ENCODE measurements at places on chromosomes 2 and 18.

- DNase-seq = no peak
Measured at GRCh38 chr18:58313491-58314032, 269.5 kb downstream of the NEDD4L start.

GRCh38 chr2:45300026-45300750, 290.9 kb upstream of the SIX2 start:
- no peak for DNase-seq

DNA sequence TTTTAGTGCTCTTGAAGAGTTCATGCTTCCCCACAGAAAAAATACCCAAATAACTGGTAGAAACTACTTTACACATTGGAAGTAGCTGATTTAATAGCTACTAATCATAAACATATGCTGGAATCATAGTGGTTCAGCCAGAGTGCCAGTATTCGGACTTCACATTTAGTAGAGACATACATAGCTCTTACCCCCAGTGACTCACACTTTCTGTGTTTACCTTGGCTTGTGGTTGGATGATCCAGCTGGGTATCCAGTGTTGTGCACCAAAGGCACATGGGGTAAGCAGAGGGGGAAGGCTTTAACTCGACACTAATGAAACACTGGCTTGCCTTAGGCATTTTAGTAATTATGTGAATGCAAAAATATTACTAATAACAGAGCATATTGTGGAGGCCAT, 18.1 kb downstream of the ARHGAP28 start:
- no peak for DNase-seq

GRCh38 chr2:146817613-146818012, 1027.2 kb upstream of the ACVR2A start:
- DNase-seq = no peak

DNA sequence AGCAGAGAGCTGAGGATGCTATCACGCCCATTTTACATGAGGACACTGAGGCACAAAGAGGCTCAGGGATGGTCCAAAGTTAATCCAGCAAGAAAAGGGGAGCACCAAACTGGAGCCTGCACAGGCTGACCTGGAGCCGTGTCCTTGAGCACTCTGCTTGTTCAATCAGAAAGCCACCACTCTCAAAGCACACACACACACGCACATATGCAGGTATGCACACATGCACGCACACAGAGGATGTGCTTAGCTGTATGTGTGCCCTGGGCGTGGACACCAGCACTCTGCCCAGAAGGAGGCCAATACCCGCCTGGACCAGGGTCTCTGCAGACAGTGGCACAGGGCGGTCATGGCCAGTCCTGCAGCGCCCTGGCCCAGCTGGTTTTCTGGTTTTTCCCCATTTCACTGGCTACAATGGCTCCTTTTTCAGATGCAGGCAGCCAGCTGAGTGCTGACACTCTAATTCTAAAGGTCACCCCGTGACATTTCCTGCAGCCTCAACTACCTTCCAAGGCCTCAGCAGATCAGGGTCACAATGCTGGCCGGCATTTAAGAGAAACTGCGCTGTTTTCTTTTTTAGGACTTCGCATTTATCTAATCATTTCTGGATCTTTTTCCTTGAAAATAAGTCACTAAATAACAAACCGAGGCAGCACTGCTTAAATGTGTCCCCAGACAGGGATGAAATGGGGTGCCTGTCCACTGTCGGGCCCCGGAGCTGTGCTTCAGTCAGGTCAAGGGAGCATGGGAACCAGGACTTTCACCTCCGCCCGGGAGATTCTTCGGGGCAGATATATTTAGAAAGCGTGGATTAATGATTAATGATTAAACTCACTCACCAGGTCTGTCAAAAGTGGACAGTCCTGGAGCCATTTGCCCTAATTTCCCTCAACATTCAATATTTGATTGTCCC, 104.5 kb downstream of the HDAC4 start:
- no peak for DNase-seq

GRCh38 chr2:140359056-140359771, 1579.0 kb upstream of the NXPH2 start:
- no peak for DNase-seq

DNA sequence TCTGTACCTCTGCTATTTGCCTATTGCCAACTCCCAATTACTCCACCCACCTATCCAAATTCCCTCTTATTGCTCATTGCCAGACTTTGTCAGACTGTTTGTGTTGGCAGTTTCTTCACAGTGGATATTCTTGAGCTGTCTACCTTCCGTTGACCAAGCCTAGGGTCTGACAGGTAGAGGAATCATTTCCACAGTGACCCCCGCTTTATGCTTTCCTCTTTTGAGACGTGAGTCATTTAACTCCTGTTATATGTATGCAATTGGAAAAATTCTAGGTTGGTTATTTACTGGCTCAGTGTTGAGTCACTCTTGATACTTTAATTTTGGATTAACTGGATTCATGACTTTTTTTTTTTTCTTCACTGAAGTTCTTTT, 187.7 kb downstream of the IRS1 start:
- no peak for DNase-seq

- no peak for DNase-seq
Measured at GRCh38 chr18:13265008-13265910, 46.7 kb downstream of the LDLRAD4 start.

GRCh38 chr18:23835091-23835490, 145.8 kb downstream of the LAMA3 start:
- DNase-seq = no peak

GRCh38 chr2:11750422-11750821, 4.0 kb downstream of the LPIN1 start:
- DNase-seq = peak; percentile 30

GRCh38 chr18:35045806-35046205, 4.6 kb downstream of the MAPRE2 start:
- DNase-seq = no peak

DNA sequence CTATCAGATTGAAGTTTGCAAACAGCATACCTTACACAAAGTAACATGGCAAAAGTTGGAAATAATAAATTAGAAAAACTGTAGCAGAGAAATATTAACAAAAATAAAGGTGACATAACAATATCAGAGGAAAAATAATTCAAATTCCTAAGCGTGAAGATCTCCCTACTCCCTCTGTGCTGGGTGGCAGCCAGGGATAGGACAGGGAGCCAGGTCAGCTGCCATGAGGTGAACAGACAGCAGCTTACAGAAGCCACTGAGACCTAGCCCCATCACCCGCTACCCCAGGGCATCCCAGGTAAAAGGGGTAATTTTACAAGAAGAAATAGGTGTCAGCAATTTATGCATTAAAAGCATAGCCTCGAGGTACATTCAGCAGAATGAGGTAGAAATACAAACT, 423.8 kb upstream of the HS6ST1 start:
- no peak for DNase-seq

DNA sequence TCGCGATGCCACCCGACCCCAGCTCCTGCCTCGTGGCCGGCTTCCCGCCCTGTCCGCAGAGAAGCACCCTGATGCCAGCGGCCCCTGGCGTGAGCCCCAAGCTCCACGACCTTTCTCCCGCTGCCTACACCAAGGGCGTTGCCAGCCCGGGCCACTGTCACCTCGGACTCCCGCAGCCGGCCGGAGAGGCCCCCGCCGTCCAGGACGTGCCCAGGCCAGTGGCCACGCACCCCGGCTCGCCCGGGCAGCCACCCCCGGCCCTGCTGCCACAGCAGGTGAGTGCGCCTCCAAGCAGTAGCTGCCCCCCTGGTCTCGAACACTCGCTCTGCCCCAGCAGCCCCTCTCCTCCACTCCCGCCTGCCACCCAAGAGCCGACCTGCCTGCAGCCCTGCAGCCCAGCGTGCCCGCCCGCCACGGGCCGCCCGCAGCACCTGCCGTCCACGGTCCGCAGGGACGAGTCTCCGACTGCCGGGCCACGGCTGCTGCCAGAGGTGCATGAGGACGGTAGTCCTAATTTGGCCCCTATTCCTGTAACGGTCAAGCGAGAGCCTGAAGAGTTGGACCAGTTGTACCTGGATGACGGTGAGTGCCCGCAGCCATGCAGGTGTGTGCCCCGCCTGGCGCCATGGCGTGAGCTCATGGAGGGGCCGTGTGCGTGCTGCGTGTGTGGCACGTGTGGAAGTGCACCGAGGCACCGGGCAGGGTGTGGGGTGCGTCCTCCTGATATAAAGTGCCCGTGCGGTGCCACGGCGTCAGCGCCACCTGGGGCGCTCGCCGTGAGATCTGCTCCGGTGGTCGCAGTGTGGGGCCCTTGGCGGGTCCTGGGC, 90.8 kb downstream of the NFATC1 start:
- no peak for DNase-seq

DNA sequence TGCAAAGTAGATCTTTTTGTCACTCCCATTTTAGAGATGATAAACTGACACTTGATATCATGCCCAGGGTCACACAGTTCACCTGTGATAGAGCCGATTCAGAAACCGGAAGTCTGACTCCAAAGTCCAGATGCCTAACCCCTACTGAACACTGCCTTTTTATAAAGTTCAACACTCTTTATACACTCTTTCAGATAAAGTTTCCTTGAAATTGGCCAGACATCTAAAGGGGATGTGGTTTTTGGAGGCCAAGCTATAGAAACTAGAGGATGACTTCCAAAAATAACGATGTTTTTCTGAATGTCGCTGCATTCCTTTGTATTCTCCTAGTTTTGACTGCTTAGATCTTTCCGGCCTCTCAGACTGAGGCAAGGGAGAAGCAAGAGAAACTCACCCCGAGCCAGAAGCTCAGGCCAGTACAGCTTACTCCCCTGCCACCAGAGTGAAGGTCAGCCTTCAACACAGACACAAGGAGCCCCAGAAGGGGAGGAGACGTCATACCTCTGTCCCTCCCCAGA, 61.8 kb downstream of the NRP2 start:
- no peak for DNase-seq

DNA sequence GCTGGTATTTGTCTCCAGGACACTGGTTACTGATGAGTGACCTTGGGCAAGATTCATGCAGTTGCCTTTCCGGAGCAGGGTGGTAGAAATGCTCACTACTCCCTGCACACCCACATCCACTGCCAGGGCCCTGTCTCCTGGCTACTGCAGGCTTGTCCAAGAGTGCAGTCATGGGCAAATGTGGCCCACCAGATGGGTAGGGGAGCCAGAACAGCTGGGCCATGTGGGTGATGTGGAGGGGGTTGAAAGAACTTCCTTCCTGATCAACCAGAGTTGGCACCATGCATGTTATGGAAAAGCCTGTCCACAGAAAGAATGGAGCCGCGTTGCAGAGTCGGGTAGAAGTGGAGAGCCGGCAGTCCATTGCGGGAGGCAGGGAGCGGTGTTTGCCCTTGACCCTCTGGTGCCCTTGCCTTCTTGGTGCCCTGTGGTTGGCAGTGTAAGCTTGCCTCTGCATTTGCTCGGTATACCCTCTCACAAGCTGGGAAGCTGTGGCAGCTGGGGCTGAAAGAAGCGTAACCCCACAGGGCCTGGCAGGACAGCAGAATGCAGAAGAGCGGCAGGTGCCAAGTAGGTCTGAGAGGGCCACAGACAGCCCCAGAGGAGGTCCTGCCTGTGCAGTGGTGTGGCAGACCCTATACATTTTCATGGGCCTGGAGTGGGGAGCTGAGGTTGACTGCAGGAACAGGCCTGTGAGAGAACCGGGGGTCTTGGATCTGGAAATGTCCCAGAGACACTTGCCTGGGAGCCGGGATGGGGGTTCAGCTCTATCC, 253.2 kb downstream of the TFCP2L1 start:
- DNase-seq = no peak

DNA sequence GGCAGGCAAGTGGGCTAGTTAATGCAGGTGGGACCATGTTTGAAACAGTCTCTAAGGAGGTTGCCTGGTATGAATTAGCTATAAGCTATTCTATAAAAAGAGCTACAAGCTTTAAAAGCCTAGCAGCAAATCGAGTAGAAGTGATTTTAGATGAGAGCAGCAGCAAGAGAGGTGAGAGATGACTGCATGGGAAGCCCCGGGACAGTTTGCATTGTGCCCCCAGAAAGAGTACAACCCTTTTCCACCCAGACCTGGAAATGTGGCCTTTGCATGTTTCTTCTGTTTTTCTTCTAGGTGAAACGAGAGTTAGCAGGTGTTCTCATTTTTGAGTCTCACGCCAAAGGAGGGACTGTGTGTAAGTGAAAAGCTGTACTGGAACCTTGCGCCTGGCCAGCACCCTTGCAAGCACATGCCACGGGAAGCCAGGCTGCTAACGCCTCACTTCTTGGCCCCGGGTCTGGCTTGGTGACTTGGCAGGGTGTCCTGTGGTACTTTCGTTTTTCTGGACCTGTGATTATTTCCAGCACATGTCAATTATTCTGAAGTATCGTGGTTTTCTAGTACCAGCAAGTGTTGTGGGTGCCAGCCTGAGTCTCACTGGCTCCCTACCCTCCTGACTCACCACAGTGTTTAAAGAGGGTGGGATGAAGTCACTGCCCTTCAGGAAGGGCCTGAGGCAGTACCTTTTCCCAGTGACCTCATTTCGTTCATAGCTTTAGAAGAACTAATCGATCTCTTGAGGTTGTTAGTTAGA, 90.3 kb upstream of the MAP3K20 start:
- DNase-seq = no peak

- DNase-seq = no peak
Measured at GRCh38 chr2:241314226-241315092, 1.0 kb downstream of the HDLBP start.

- no peak for DNase-seq
Measured at GRCh38 chr2:160246356-160246755, 46.3 kb upstream of the ITGB6 start.

- no peak for DNase-seq
Measured at GRCh38 chr2:96947949-96948833, 38.2 kb downstream of the FAM178B start.

DNA sequence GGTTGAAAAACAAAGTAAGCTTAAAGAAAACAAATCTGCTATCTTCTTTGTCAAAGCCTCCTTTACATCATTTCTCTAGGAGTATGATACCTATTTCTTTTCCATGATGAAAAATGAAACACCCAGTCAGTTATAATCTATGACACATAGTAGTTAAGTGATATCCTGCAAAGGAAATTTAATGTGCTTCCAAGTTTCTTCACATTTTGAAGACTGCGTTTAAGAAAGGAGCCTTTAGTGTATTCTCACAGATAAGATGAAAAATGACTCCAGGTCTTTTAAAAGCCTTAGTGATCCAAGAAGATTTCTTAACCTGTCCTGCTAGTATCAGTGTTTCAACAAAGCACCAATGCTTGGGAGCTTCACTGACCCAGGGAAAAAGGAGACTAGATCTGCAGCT, 356.7 kb downstream of the CCDC85A start:
- DNase-seq = no peak

DNA sequence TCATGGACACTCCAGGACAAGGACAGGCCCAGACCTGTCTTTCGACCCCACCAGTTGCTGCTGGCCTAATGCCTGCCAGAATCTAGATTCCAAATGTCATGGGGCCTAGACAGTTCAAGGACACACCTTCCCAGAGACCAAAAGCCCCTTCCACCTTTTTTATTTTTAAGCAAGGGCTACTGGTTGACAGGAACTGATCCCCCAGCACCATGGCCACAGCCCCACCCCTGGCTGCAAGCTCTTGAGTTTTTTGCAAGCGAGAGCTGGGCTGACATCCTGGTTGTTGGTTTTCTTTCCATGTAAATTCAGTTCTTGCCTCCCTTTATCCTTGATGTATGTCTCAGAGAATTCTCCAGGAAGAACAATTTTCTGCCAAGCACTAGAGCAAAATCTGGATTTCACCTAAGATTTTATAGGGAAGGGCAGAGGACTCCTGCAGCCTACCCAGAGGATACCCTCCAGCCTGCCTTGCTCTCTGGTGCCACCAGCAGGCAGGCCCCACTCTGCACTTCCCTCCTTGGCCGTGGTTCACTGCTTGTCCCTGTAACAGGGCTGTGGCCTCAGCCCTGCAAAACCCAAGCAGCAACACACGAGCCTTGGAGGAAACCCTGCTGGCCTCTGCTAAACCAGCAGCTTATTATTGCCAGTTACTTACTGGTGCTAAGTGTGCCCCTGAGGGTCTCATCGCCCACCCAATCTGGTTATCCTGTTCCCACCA, 97.7 kb downstream of the TWIST2 start:
- no peak for DNase-seq

Measured in naive thymus-derived CD8-positive, alpha-beta T cell (primary cell).